Right renal pelvis (tissue), 4 donors: ENCODE measurements at places on chromosomes 13 and 19.

GRCh38 chr19:2381148-2381820 lies 21.2 kb downstream of the TMPRSS9 start:
- no peak for DNase-seq

GRCh38 chr13:72820156-72820897 lies 38.4 kb downstream of the PIBF1 start:
- no peak for DNase-seq

DNA sequence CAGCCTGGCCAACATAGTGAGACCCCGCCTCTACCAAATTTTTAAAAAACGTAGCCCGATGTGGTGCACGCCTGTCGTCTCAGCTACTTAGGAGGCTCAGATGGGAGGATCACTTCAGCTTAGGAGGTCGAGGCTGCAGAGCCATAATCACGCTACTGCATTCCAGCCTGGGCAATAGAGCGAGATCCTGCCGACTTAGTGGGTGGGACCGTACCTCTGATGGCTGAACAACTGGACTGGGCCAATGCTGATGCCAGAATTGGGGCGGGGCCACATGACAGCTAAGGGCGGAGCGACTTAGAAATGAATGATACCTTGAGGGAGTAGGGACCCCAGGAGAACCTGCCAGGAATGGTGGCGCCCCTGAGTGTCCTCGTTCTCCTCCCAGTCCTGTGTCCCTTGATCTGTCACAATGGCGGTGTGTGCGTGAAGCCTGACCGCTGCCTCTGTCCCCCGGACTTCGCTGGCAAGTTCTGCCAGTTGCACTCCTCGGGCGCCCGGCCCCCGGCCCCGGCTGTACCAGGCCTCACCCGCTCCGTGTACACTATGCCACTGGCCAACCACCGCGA lies 3.6 kb downstream of the LTBP4 start:
- DNase-seq = no peak

GRCh38 chr13:108993346-108993745 lies 363.9 kb downstream of the MYO16 start:
- DNase-seq = no peak

DNA sequence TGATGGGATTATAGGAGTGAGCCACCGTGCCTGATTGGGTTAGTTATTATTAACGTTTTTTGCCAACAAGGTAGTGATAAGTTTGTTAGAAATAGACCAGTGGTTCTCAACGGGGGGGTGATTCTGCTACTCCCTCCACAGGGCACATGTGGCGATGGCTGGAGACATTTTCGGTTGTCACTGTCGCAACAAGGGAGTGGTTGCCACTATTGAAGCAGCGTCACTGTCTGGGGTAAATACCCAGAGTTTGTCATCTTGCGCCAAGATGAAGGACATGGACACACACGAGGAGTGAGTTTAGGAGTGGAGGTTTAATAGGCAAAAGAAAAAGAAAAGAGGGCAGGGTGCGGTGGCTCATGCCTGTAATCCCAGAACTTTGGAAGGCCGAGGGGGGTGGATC lies 18.9 kb downstream of the ADGRE3 start:
- no peak for DNase-seq

GRCh38 chr19:15417699-15418098 lies 1.1 kb downstream of the AKAP8L start:
- no peak for DNase-seq

DNA sequence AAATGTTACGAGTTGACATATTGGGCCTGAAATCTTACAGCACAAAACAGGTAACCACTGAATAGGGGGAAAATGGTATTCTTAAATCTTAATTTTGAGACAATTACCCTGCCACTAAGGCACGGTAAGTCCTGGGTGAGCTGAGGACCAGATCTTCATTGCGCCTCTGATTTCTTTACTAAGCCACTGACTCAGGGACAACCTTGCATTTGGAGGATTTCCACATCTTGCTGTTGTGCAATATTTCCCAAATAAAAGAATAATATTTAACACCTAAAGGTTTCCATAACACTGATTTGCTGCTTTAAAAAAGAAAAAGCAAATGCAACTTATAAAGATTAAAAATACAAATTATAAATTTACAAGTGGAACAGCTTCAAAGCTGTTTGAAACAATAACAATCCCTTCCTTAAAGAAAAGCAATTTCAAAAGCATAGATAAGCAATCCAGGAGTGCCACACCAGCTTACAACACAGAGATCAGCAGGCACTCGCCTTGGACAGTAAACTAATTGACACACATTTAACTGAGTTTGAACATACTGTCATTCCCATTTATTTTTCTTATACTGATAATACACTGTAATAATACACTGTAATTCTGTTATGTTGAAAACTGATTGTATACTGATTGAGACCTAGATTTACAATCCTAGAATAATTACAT lies 79.6 kb upstream of the DOCK9 start:
- no peak for DNase-seq

- no peak for DNase-seq
Observed at GRCh38 chr13:35966024-35966423, 165.2 kb downstream of the DCLK1 start.

GRCh38 chr19:50705422-50706019 lies 14.1 kb downstream of the SHANK1 start:
- no peak for DNase-seq

DNA sequence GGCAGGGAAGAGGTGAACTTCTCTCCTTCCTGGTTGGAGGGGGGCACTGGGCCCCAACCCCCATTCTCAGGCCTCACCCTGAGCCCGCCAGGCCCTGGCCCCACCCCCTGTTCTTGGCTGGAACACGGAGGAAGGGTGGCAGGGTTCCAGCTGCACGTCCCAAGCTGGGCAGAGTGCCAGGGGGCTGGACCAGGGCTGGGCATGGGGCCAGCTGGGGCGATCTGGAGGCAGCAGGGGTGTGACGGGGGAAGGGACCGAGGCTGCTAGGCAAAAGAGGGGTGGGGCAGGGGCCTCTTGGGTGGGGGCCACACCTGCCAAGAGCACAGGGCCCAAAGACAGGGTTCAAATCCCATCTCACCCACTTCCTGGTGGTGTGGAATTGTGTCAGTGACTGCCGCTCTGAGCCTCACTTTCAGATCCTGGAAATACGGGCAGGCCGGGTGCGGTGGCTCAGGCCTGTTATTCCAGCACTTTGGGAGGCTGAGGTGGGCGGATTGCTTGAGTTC lies 2.2 kb downstream of the HIF3A start:
- DNase-seq = peak; percentile 84

GRCh38 chr19:5966215-5966614 lies 11.7 kb downstream of the RANBP3 start:
- no peak for DNase-seq

DNA sequence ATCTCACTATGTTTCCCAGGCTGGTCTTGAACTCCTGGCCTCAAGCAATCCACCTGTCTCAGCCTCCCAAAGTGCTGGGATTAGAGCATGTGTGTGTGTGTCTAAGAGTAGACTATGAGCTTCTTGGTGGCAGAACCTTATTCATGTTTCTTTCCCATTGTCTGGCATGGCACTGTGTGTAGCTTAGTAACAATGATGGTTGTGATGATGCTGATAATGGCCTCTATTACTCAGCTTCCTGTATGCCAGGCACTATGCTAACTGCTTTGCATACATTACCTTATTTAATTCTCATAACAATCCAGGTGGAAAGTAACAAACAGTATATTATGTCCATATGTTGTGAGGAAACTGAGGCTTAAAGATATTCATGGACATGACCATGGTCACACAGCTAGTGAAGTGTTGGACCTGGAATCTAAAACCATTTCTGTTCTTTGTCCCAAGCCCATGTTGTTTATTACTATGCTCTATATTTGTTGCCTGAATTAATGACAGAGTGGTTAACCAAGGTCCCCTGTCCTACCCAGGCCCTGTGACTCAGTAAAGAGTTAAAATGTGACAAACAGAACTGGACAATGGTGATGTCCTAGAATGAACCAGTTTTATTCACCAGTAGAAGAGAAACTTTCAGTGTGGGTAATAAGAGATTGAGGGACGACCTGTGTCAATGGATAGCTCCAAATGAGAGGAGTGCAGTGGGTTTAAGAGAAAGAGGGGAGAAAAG lies 109.6 kb downstream of the KLF5 start:
- no peak for DNase-seq

GRCh38 chr19:40598918-40599307 lies 2.3 kb upstream of the LTBP4 start:
- DNase-seq = no peak
